ENCODE measurements at places on chromosomes 2 and 18.
A peak's percentile ranks its signal among the peaks of the same experiment; 100 is the strongest.

GRCh38 chr2:128449226-128450061 is 130.8 kb upstream of the HS6ST1 start:
- DNase-seq: no peak

DNA sequence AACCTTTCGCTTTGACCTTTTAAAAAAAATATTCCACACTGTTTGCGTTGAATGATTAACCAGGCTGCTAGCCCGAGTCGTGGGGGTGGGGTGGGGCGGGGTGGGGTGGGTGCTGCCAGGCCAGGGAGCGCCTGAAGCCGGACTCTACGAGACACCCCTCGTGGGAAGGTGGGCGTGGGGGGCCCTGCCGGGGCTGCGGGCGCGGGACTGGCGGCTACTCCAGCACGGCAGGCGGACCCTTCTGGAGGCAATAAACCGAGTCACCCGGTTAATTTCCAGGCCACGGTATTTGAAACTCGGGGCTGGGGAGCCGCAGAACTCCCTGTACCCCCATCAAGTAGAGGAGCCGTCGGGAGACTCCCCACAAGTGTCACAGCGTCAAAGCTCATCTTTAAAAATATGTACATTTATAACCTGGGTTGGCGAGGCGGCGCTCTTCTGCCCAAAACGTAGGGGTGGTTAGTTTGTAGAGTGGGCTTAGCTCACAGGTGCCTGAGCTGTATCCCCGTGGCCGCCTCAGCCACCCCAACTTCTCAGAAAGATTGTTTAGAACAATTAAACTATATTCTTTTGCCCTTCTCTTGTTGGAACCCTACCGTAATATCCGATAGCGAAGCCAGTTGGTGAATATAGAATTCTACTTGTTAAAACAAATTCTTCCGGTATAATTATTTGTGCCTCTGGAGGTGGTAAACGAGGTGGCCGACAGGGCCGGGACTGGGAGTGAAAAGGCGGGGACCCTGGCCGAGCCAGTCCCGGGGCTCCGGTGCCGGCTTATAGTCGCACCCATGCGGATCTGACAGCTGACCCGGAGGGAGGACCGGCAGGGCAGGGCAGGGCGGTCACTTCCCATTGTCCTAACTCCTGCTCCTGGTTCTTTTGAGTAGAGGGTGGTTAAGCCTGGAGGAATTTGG is 1.4 kb downstream of the B3GNT2 start:
- DNase-seq: peak; percentile 41

- no peak for DNase-seq
Measured at GRCh38 chr2:134420920-134421319, 167.0 kb downstream of the MGAT5 start.

GRCh38 chr2:96771796-96772618 is 11.3 kb downstream of the CNNM4 start:
- no peak for DNase-seq

DNA sequence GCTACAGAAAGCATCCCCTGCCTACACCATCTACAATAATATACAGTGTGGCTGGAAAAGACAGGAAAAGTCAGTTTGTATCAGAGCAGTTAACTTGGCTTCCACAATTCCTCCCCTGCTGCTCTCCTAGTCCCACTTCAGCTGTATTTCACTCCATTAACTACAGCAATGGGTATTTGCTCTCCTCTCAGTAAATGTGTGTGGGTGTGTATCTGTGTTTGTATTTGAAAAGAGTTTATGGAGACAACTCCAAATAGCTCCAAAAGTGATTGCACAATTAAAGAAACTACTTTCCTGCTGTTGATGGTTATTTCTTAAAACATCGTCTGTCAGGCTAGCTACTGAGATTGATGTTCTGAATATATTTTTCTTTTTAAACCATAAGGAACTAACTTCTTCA is 333.7 kb upstream of the FIGN start:
- no peak for DNase-seq

DNA sequence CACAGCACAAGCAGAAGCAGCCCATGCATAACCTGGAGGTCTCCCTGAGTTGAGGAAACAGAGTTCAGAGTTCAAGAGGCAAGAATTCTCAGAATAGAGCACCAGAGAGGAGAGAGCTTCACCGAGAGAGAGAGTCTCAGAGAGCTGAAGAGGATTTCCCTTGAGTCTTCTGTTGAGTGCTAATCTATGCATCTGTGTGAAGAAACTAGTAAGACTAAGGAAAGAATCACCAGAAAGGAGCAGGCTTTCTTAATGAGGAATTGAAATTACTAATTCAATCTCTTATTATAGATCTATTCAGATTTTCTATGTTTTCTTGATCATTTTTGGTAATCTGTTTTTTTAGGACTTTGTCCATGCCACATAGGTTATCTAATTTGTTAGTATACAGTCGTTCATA is 89.3 kb upstream of the CTAGE1 start:
- DNase-seq: no peak

DNA sequence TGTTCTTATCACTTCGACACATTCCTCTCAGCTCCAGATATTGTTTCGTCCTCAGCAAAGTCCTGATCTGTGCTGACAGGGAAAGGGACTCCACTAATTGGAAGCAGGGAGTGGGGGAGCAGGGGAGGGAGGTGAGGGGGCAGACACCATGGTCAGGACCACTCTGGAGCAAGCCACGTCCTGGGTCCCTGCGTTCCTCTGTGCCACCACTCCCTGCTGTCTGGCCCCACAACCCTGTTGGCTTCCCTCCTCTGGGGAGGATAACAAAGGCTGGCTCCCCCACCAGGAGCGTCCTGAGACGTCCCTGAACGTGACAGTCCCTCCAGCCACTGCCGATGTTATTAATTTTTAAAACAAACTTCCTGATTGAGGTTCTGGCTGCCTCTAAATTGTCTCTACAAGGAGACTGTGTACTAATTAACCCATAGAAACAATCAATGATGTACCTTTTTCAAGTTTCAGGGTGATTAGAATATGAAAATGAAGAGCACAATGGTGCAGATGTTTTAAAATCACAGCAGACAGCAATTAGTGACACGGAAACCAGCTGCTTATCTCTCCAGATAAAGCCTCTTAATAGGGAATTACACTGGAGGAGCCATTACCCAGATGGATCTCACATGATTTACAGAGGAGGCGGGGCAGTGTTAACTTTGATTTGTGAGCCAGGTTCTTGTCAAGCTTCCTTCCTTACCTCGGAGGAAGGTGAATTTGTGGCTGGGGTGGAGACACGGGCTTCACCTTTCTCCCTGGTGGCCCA is 257.5 kb downstream of the SETBP1 start:
- DNase-seq: no peak

DNA sequence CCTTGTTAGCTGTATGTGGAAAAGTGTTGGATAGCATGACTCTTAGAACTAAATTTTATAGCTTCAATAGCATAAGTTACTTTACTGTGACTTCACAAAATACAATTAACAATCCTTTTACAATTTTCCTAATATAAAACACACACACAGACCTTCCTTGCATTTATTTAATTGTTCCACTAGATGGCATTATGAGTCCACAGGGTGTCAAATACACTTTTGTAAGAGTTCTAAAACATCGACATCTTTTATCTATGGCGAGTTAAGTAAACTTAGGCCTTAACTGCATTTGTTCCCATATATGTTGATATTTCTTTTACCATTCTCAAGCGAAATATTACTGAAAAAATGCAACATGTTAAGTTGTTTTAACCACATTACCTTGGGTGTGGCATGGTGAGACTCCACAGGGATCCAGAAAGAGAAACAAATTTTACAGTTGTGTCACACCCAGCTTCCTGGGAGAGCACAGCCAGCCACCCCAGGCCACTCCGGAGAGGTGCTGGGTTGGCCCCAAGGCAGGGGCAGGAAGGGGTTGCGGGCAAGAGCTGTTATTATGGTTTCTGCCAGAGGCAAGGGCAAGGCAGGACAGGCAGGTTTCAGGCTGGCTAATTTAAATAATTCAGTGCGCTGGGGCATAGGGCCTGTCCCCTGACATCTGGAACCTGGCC is 312.4 kb upstream of the MC4R start:
- DNase-seq: no peak

DNA sequence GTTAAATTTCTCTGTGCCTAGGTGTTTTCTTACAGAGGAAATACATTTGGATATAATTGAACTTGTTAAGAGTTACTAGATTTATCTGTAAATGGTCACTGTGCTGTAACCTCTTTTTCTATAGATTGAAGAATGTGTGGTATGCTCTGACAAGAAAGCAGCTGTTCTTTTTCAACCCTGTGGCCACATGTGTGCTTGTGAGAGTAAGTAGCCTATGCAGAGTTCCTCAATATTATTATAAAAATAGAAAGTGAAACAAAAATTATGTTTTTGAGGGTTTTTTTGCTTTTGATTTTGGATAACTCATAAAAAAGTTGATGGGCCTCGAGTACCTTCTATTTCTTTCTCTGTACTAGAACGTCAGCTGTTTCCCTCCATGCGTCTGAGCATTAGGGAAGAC is 112.4 kb downstream of the MIB1 start:
- no peak for DNase-seq

GRCh38 chr18:50422286-50422898 is 47.5 kb downstream of the SKA1 start:
- DNase-seq: no peak

- DNase-seq: no peak
Measured at GRCh38 chr2:137771064-137771463, 193.2 kb upstream of the HNMT start.

DNA sequence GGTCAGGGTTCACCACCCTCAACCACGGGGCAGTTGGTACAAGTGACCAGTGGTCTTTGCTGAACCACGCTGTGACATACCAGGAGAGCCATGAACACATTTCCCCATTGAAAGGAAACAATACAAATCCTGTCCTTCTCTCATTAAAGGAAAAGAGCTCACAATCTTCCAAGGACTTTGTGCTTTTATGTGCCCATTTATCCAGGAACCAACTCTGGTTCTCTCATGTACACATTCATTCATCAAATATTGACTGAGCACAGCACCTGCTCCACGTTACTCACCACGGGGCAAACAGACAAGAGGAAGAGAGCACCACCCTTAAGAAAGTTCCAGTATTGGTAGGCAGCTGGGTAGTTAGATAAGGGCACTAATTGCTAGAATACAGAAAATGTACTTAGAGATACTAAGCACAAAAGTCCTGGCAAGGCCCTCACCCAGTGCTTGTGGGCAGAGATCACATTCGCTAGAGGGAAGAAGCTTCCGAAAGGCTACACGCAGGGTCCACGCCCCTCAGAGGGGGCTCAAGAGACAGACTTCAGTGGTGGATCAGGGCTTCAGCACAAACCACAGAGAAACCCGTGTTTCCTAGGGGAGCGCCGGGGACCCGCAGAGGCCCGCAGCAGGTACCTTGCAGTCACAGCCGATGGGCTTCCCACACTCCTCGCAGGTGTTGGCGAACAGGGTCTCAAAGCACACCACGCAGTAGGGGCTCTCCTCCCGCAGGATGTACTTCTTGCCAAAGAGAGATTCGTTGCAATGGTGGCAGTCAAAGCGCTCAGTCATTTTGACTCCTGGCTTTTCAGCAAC is 12.9 kb downstream of the FHL2 start:
- DNase-seq: no peak

GRCh38 chr2:160294889-160295288 is 94.8 kb upstream of the ITGB6 start:
- DNase-seq: no peak

DNA sequence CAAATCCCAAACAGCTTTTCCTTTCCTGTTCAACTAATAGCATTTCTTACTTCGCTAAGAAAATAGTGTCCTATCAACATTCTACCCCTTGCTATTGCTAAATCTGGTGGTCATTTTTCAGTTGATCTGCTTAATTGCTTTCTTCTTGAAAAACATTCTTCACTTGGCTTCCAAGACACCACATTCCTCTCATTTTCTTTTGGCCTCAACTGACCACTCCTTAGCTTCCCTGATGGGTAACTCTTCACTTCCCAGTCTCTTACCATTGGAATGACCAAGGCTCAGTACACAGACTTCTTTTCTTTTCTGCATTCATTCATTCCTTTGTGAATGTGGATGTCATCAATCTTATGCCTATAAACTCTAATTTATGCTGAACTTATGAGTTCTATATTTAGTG is 230.8 kb upstream of the CDH2 start:
- no peak for DNase-seq

DNA sequence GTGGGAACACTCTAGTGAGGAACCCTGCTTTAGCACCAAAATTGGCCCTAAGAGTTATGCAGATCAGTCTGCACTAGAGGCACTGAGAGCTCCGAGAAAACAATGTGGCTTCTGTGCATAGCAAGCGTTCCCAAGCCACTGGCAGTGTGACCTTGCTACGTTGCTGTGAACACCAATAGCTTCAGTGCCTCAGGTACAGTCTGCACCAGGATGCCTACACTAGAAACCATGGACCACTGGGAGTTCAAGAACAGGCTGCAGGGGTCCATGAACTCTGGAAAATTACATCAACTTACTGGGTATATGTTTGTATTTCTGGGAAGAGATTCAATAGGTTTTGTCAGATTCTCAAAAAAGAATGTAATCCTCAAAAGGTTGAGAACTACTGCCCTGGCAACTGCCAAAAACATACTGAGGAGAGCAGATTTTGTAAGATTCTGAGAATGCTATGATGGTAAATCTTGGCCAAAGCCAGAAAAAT is 18.3 kb upstream of the SP3 start:
- DNase-seq: no peak

DNA sequence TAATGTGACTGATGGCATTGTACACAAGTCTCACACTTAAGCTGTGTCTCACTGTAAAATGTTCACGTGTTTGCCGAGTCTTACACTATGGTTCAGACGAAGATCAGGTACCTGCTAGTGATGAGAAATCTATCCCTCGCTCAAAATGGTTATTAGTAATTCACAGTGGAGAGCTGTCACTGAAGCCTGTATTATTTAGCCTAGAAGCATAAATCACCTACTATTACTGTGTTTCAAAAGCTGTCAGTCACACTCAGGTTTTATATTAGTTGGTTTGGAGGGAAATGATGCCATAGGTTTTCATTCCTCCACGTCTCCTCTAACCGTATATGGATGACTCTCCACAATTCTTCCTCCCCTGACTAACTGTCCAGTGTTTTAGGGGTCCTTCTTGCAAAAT is 292.4 kb upstream of the ZEB2 start:
- no peak for DNase-seq

DNA sequence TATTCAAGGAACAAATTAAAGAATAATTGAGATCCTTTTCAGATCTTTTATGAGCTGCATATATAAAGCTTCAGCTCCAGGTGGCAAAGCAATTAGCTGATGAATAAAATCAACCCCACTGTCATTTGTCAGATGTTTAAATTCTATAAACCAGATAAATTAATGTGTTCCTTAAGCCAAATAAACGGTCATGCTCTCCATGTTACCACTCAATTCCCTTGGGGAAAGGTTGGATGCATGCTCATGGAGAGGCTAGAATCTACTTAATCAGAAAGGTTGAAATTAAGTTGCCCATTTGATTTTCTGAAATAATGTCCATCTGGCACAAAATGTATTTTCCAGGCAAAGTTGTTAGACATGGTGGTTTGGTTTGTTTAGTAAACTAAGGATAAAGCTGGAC is 282.5 kb upstream of the SPRED2 start:
- no peak for DNase-seq

DNA sequence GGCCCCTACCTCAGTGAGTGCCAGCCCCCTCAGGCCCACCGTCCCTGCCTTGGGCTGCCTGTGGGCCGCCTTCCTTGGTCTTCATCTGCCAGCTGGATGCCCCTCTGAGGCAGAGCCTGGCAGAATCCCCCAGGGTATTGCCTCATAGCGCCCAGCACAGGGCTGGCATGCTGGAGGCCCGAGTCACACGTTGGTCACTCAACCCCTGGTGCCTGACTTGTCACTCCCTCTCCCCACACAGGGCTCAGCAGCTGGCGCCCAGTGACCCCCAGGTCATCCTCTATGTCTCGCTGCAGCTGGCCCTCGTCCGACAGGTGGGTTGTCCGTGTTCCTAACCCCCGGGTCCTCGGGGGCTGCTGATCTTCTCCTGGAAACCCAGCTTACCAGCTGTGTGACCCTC is 108.4 kb upstream of the MCFD2 start:
- DNase-seq: no peak
